Left colon (tissue), 2 donors: ENCODE measurements at places on chromosomes 7 and 10. TPM values are rescaled to one million over a fixed set of nuclear protein-coding genes. Genes with fewer than 3 reads are reported as not detected.

- DNase-seq, result no peak
Measured at GRCh38 chr7:115110523-115110922, 188.6 kb downstream of the MDFIC start.

- no peak for DNase-seq
Measured at GRCh38 chr7:139127648-139128047, 18.1 kb upstream of the ZC3HAV1 start.

- no peak for DNase-seq
Measured at GRCh38 chr10:104417637-104418292, 64.1 kb downstream of the CFAP58 start.

The DGKB gene
- 0.39 TPM for total RNA-seq

The CPXM2 gene
- 2.3 TPM for total RNA-seq

The ACSM6 gene
- total RNA-seq, result not detected

The LIPK gene
- total RNA-seq, result not detected

The GPAM gene
- 10.9 TPM for total RNA-seq

The C10orf62 gene
- not detected for total RNA-seq
